Activated gamma-delta T cell treated with Interleukin-2 at 50 U/mL for 16 hours (primary cell): ENCODE measurements at places on chromosomes 1 and 21.

DNA sequence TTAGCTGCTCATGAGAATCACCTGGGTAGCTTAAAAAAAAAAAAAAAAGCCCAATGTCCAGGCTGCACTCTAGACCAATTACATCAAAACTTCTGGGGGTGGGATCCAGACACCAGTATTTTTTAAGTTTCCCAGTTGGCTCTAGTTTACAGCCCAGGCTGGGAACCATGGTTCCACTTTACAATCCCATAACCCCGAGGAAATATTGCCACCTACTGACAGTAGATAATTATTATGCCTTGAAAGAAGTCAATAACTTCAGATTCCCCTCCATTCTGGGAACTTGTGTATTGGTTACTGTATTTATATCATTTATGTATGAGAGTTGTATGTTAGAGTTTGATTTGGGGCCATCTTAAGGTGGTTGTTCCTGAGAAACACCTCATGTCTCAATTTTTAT, 100.2 kb downstream of the SPATA46 start:
- no peak for DNase-seq

- no peak for DNase-seq
Measured at GRCh38 chr1:96598416-96599168, 123.0 kb upstream of the PTBP2 start.

GRCh38 chr1:205915354-205915990, 27.8 kb downstream of the SLC26A9 start:
- DNase-seq = no peak

GRCh38 chr1:157178490-157178889, 40.3 kb upstream of the ETV3 start:
- no peak for DNase-seq

GRCh38 chr1:209585197-209585596, 1.7 kb downstream of the CAMK1G start:
- no peak for DNase-seq

GRCh38 chr1:20574686-20575540, 14.0 kb upstream of the CDA start:
- DNase-seq = peak; percentile 49

DNA sequence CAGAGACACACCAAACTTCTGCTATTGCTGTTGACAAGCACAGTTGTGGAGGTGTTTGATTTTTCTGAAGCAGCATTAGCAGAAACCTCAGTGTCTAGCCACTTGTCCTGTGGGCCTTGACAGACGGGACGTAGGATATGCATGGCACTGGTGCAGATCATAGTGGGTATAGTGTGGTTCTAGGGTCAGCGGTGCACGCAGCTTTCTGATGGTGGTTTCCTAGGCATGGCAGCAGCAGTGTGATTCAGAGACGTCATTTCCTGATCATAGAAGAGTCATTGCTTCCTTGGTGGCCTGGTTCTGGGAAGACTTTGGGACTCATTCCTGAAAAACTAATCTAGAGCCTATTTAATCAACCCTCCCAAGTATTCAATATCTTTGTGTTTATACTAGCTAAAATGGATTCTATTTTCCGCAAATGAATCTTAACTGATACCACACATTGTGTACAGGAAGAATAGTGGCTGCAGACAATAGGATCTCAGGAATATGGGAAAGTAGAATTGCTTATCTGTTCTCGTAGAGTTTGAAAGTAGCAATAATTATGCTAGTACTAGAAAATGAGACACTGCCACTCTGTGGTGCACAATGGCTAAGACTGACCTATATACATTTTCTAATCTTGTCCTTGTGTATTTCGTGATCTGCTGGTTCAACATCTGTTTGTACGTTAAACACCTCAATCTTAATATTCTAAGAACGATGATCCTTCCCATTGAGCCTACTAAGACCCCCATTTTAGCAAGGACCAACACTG, 2.8 kb upstream of the USP1 start:
- no peak for DNase-seq

DNA sequence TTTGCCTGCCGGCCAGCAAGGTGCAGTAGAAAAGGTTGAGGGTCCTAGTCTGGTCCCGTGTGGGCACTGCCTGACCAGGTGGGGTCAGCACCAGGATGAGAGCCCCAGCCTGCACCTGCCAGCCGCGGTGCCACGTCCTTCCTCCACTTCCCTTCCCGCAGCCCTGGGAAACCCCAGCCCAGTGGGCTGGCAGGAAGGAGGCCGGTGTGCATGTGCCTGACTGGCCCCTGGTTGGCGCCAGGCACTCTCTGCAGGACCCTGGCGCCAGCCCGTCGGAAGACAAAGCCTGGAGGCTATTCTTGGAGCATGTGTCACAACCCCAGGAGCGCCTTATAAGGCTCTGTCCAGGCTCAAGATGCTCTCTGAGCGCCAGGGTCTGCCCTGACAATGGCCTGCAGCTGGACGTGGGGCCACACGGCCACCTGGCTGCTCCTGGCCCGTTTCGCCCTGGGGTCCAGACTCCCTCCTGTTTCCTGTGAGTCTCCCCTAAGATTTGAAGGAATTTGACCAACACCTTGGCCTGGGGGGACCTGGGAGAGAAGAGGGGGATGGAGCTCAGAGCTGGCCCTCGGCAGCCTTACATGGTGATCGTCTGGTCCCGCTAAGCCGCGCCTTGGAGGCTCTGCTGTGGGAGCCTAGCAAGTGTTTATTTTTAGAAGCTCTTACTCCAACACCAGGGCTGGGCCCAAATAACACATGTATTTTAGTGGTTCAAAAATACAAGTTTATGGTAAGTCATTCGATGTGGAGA, 31.9 kb upstream of the POFUT2 start:
- no peak for DNase-seq

DNA sequence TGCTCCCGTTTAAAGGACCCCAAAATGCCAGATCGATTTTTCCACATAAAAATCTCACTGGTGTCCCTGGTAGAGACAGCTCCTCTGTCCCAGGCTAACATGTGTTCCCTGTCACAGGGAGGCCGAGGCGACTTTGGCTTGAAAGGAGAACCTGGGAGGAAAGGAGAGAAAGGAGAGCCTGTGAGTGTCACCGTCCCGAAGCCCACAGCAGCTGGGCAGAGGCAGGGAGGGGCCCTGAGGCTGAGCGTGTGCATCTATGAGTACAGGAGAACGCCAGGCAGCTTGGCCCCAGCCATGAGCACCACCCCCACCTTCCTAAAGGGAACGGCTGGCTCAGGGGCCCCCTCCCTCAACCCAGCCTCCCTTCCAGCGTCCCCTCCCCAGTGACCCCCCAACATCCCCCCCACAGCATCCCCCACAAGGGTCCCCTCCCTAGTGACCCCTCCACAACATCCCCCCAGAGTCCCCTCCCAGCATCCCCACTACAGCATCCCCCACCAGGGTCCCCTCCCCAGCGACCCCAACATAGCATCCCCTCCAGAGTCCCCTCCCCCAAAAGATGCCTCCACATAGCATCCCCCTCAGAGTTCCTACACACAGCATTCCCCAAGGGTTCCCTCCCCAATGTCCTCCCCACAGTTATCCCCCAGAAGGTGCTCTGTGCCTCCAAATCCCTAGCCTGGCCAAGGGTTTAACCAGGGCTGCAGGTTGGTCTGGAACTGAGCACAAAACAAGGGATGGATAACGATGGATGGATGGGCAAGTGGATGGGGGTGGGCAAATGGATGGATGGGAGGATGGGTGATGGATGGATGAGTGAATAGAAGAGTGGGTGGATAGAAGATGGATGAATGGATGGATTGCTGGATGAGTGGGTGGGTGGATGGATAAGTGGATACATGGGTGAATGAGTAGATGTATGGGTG, 25.1 kb downstream of the COL6A2 start:
- DNase-seq = peak; percentile 2

- DNase-seq = no peak
Measured at GRCh38 chr1:197388801-197389200, 120.7 kb downstream of the CRB1 start.

DNA sequence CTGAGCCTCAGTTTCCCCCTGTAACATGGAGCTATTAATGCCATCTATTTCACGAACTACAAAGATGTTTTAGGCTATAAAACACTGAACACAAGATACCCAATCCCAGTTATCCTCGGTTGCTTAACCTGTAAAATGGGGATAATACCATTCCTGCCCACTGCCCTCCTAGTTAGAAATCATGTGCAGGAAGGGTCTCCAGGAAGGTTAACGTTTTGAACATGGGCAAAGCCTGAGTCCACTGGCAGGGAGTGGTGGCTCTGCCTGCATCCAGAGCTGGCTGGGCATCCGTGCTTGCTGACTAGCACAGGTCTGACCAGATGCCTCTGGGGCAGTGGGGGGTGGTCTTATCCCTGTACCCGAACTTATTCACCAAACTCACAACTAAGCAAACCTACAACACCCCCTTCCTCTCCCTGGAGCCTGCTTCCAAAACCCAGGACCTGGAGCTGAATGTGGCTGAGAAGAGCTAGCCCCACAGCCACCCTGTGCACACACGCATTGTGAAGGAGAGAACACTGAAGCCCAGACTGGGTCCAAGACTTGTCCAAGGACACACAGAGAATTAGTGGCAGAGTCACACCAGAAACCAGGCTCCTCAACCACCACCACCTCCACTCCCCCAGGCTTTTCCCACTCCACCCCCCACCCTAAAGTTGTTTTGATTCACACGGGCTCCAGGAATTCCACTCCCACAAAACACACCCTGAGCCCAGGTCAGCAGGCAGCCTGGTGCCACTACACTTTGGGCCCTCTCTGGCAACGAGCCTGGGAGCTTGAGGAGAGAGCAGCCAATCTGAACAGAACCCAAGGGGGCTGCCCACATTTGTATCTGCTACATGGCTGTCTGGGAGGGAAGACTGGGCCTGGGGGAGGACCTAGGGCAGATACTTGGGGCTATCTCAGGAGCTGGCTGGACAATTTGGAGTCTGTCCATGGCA, 1.6 kb downstream of the E2F2 start:
- DNase-seq = no peak

DNA sequence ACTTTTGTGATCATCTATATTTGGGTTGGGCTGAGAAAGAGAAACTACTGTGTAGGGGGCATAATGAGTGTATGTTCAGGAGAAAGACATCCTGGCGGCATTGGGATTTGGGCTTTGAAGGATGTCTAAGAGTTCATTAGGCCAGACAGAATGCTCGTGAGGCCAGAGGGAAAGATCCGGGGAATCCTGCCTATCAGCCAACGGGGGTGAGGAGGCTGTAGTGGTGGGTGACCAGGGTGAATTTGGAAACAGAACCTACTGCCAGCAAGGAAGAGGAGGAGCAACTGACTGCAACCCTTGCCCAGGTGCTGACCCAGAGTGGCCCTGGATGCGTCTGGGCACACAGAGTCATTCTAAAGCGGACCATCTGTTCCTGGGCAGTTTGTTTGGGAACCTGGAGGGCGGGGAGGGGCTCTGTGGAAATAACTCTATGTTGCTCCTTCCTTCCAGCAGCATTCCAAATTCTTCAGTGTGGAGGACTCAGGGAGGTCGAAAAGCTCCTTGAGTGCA, 56.9 kb upstream of the ECE1 start:
- DNase-seq = no peak

- DNase-seq = no peak
Measured at GRCh38 chr1:110309139-110309538, 30.0 kb upstream of the RBM15 start.

DNA sequence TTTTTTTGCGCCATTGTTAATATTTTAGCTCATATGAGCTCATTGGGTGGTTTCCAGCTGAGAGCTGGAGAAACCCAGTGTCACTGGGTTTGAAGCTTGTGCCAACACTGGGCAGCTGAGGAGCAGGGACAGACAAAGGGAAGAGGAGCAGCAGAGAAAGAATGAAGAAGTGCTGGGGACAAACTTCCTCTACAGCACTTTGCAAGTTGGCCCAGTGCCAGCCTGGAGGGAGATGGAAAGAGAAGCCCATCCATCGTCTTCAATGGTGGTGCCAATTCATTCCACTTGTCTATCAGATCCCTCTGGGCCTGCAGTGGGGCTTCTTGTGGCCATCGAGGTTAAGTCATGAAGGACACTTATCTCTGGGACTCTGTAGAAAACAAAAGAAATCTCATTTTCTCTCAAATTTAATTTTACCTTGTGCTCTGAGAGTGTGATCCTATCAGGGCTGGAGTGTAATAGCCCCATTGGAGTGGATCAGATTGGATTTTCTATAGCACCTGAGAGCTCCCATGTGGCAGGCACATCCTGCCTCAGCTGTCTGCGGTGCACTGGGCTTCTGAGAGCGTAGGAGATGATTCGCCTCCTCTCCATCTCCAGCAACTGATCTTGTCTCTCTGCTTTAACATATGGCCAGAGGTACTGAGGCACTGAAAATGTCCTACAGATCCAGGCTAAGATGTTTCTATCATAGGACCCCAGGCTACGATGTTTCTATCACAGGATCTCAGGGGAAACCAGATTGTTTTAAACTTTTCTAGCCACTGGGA, 114.7 kb downstream of the TNR start:
- DNase-seq = no peak

DNA sequence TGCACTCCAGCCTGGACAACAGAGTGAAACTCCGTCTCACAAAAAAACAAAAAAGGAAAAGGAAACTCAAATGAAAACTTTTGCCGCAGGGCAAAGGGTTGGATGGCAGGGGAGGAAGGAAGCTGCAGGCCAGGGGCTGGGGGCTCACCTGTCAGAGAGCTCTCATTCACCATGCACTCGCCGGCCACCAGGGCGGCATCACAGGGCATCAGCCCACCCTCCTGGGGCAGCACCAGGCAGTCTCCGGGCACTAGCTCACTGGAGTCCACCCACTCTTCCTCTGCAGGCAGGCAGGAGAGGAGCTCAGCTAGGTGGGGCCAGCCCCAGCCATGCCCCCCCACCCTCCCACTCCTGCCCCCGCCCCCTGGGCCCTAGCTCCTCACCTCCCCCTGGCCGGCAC, 11.9 kb downstream of the ATP13A2 start:
- DNase-seq = no peak

- DNase-seq = no peak
Measured at GRCh38 chr1:207203541-207203940, 99.5 kb downstream of the C4BPA start.

DNA sequence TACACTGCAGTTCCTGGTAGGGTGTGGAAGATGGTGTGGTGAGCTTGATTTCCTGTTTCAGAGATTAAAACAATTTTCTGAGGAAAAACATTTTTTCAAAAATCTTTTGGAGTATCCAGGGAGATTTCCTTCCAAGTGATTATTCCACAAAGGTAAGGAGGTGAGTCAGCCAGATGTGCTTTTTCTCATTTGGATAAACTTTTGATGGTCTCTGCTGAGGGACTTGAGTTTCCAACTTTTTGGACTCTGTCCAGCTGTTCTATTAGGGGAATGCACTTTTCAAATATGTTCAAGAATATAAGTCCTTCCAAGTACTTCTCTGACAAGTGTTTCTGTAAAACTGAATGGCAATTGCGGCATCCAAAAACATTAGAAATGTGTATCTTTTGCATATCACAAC, 628.8 kb upstream of the ADAMTS5 start:
- no peak for DNase-seq

- DNase-seq = no peak
Measured at GRCh38 chr1:18245647-18246046, 138.0 kb downstream of the IGSF21 start.

DNA sequence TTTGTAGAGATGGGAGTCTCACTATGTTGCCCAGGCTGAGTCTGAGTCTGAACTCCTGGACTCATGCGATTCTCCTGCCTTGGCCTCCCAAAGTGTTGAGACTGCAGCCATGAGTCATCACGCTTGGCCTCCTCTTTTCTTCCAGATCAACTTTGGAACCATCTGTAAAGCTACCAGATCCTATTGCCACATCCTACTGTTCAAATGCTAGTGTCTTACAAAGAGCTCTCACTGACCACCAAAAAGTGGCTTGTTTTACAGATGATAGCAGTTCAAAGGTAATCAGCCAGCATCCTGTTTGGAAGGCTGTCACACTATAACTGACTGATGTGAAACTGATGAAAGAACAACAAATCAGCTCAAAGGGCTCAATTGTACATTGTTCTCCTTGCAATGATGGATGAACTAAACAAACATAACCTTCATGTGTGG, 221.6 kb downstream of the AKT3 start:
- DNase-seq = no peak

- no peak for DNase-seq
Measured at GRCh38 chr1:112285746-112286145, 110.3 kb upstream of the CTTNBP2NL start.
